ENCODE measurements at places on chromosomes 7 and 10.
A peak's percentile ranks its signal among the peaks of the same experiment; 100 is the strongest.

- DNase-seq: peak; percentile 82
Observed at GRCh38 chr10:3467052-3467951, 294.7 kb upstream of the PITRM1 start.

DNA sequence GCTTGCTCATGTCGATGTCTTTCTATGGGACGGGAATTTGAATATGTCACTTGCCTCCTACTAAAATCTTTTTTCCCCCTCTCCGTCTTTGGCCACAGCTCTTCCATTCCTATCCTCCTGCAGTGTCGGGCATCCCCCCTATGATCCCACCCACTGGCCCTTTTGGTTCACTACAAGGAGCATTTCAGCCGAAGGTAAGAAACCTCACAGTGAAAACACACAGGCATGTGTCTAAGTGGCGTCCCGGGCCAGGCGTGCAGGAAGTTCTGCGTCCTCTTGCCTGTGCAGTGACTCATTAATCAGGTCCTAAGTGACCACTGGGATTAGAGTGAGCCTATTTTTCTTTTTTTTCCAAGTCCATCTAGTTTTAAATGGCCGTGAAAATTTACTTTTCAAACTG is 360.5 kb upstream of the GALNT17 start:
- no peak for DNase-seq

- peak; percentile 65 for DNase-seq
Observed at GRCh38 chr7:116211913-116212596, 1.7 kb downstream of the TES start.

DNA sequence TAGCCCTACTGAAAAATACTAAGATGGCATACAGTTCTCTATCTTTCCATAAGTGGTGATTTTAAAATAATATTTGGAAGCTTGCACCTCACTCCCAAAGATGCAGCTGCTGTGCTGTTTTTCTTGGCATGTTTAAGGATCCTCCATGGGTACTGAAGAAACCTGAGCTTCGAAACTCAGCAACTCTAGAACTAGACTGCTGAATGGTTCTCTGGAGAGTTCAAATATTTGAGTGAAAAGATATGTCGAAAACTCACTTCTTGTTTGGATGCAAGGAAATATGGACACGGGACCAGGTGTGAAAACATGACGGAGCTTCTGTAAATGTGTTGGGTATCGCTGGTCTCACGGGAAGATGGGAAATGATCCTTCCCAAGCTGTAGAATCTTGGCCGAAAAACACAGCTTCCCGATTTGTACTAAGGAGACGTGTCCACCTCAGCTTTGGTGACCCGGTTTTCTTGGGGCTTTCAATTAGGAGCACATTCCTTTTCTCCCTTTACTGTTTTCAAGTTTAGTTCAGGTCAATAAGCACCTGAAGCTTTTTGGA is 543.8 kb upstream of the NRP1 start:
- DNase-seq: no peak

- DNase-seq: no peak
Observed at GRCh38 chr7:43779045-43779812, 20.7 kb downstream of the BLVRA start.

- peak; percentile 51 for DNase-seq
Observed at GRCh38 chr10:75358835-75359421, 42.6 kb downstream of the ZNF503 start.

DNA sequence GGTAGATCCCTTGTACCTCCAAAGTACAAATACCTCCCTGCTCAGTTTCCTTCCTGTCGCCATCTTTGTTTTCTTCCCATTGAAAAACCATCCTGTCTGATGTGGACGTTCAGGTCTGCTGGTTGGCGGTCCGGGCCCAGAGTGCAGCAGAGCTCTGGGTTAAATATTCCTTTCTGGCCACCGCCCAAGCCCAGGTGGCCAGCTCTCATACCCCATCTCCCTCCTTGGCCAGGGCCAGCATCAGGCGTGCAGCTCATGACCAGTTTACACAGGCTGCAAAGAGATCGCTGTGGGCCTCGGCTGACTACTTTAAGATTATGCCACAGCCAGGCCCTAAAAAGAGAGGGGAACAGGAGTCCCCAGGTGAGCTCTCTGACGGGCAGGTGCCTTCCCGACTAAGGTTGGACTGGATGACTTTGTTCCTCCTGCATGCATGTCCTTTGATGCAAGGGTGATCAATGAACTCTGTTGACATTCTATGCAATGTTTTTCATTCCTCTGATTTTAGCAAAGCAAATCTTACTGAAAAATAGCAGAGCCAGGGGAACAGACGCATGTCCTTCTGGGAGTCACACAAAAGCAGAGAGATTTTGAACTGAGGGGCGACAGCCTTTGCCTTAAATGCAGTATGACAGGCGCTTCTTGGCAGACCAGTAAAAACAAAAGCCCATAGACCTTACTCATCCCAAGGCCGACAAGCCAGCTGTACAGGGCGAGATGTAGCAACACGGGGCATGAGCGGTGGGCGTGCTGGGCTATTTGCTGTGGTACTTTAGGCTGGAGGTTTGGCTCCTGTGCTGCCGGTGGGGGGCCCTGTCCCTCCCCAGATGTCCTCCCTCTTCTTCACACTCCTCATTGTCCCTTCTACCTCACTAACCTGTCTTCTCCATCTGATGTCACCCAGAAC is 33.3 kb upstream of the SH2B2 start:
- no peak for DNase-seq

- no peak for DNase-seq
Observed at GRCh38 chr10:58846856-58847255, 329.6 kb upstream of the PHYHIPL start.

GRCh38 chr10:86376852-86377796 is 10.5 kb upstream of the GRID1 start:
- peak; percentile 61 for DNase-seq

DNA sequence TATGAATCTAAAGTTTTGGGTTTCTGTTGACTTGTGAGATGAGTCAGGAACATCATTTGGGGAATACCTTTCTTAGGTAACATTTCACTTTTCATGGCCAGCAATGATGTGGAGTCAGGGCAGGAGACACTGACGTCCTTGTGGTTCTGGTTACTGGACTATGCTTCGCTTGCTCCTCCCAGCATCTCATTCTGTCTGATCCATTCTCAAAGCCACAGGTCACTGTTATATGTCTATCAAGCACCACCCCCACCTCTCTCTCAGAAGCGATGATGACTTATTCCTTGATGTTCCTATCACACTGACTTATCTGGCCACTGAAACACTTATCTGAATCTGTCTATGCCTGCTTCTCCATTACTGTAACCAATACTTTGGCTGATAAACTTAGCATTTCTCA is 51.6 kb downstream of the TES start:
- no peak for DNase-seq

- no peak for DNase-seq
Observed at GRCh38 chr7:72037516-72037915, 374.6 kb downstream of the CALN1 start.

DNA sequence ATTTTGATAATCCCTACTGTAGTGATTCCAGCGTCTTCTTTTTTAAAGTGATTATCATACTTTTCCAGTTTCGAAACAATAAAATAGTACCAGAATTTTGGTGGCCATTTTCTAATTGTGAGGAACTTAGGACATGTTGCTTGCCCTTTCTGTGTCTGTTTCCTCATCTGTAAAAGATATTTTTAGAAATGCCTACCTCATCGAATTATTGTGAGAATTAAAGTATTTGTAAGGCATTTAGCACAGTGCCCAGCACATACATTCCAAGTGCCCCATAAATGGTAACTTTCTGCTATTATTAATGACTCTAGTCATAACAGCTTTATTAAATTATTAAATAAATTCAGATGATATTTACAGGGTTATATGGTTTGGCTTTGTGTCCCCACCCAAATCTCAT is 3.7 kb downstream of the CFAP69 start:
- no peak for DNase-seq

- DNase-seq: no peak
Observed at GRCh38 chr7:106848851-106849442, 16.1 kb upstream of the PIK3CG start.

- DNase-seq: no peak
Observed at GRCh38 chr10:116538992-116539391, 6.7 kb upstream of the PNLIP start.

DNA sequence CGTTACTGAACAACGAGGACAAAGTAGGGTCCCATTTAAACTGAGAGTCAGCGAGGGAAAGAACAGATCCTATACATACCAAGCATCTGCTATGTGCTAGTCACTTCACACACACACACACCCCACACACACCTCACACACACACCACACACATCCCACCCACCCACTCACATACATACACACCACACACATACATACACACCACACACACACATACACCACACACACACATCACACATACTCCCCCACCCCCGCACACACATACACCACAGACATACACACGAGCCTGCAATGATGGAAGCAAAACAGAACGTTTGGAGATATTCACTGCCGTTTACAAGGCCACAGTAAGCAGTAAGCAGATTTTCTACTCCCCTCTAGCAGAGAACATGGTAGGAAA is 607 bp upstream of the GRB10 start:
- no peak for DNase-seq

DNA sequence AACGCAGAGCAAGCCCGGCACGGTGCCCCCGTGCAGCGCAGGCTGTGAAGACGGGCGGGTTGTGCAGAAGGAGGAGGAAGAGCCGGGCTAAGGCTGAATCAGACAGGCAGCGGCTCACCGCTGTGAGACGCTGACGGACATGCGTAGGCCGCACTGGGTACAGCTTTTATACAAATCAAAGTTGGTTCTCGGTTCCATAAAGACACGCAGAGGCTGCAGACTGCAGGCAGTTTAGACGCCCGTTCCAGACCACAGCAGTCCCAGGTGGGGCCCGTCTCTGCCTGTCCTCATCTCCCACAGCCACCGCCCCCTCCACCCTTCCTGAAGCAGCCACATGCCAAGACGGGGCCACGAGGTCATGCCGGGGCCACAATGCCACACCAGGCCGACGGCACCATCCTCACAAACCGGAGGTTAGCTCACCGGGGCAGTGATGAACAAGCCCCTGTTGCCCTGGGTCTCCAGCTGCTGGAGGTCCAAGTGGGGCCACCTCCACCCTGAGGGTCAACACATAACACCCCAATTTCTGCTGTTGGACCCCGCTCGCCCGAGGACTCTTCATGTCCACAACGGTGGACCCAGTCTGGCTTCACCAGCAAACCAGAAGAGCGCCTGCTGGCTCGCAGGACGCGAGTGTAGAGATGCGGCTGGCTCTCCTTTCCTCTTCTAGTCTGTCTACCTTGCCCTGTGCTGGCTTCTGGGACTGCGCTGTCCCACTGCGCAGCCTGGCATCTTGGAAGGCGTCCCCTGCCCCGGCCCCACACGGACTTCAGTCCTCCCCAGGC is 227.2 kb downstream of the ELFN1 start:
- DNase-seq: no peak

- no peak for DNase-seq
Observed at GRCh38 chr10:51705774-51706173, 6.4 kb upstream of the CSTF2T start.

DNA sequence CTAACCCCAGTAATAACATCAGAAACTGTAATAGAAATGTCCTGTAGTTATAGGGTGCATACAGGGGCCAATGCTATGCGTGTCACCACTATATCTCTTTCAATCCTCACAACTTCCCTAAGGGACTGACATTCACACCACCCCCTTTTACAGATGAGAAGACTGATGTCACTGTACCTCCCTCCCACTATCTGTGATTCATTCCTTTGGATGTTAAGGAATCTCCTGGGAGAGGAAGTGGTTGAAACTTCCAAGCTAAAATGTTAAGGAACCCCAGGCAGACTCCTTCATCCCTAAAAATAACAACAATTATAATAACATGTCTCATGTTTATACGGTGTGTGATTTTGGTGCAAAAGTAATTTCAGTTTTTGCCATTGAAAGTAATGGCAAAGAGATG is 5.4 kb downstream of the COL13A1 start:
- peak; percentile 67 for DNase-seq

DNA sequence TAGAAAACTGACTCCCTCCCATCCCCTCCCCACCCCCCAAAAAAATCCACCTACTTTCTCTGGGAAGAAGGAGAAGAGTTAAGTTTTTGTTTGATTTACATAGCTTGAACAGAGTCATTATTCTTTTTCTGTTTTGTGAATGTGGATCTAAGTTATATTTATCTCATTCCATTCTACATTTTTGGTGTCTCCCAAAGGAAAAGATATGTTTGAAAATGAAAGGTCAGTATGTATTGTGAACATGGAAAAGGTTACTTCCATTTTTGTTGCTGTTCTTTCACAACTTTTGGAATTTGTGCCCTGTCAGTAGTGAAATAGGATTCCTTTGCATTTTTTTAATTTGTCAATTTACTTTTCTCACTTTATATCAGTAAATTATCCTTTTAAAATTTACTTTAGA is 547.9 kb downstream of the SUGCT start:
- no peak for DNase-seq

DNA sequence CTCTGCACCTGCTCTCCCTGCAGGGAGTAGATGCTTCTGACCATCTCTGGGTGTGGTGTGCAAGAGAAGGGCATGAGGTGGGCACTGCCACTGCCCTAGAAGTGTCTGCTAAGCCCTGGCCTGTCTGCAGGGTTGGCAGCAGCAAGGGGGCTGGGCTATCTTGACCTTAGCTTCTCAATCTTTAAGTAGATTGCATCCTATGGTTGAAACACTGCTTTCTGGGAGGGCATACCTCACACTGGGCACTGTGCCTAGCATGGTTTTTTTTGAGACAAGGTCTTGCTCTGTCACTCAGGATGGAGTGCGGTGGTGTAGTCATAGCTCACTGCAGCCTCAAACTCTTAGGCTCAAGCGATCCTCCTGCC is 54.9 kb downstream of the CLIP2 start:
- DNase-seq: no peak

DNA sequence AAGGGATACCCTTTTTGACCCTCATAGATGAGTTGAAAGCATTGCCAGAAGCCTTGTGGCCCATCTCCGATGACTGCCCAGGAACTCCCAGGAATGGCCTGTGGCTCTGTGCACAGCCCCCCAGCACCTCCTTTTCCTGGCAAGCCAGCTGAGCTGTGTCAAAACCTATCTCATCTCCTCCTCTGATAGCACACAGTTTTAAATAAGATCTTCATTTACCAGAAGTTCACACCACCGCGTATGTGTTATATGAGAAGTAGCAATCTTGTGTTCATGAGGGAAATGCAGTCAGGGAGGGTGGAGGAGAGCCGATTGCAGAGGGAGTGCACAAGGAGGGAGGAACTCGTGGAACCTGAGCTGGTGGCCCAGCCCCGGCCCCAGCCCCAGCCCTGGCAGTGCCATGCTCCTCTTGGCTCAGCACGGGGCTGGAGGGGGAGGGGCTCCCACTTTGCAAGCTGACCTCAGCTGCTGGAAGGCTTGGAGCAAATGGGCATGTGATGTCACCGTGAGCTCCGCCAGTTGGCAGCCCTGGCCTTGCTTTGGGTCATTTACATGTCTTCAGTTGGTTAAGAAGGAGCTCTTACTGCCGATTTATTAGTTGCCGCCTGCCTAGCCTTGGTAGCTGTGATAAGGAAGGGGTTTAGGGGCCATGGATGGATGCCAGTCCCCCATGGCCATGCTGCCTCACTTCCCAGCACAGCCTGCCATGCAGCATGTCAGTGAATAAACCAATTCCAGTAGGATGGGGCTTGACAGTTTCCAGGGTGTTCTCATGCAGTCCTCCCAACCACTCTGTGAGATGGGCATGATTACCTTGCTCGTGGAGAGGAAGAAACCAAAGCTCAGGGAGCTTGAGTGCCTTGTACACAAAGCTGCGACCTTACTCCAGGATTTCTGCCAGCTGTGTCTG is 20.0 kb downstream of the UNC5B start:
- no peak for DNase-seq

GRCh38 chr7:99788554-99788953 is 4.6 kb upstream of the CYP3A4 start:
- no peak for DNase-seq
